ENCODE measurements at places on chromosomes 4 and X. TPM values are rescaled to one million over a fixed set of nuclear protein-coding genes. Genes with fewer than 3 reads are reported as not detected.

- no peak for DNase-seq
- no peaks in the 10 kb centered on the region for H3K27me3 ChIP-seq
- H3K4me1 ChIP-seq: no peaks in the 10 kb centered on the region
- peak overlapping the region; percentile 53 for H3K27ac ChIP-seq
- peak overlapping the region; percentile 48 for H3K4me3 ChIP-seq
Observed at GRCh38 chrX:45806410-45807121, 605.9 kb upstream of the DIPK2B start.

The STOX2 gene
- 11.7 TPM for total RNA-seq

GRCh38 chr4:124372916-124373315, 339.6 kb downstream of the ANKRD50 start:
- no peaks in the 10 kb centered on the region for H3K4me1 ChIP-seq
- H3K27me3 ChIP-seq: no peaks in the 10 kb centered on the region
- DNase-seq: no peak
- no peaks in the 10 kb centered on the region for H3K36me3 ChIP-seq

GRCh38 chr4:173459857-173460256, 60.9 kb upstream of the SCRG1 start:
- DNase-seq: no peak
- H3K27ac ChIP-seq: no peak overlapping the region
- H3K4me3 ChIP-seq: no peak overlapping the region
- H3K36me3 ChIP-seq: no peaks in the 10 kb centered on the region

- H3K27ac ChIP-seq: no peak overlapping the region
- H3K4me3 ChIP-seq: no peak overlapping the region
- no peak for DNase-seq
- no peaks in the 10 kb centered on the region for H3K4me1 ChIP-seq
- H3K27me3 ChIP-seq: no peaks in the 10 kb centered on the region
Observed at GRCh38 chr4:93648258-93648657, 180.3 kb upstream of the ATOH1 start.

The LRCH2 gene
- total RNA-seq: 9.8 TPM

The ADH1C gene
- 5.0 TPM for total RNA-seq

The CTAG1A gene
- not detected for total RNA-seq

DNA sequence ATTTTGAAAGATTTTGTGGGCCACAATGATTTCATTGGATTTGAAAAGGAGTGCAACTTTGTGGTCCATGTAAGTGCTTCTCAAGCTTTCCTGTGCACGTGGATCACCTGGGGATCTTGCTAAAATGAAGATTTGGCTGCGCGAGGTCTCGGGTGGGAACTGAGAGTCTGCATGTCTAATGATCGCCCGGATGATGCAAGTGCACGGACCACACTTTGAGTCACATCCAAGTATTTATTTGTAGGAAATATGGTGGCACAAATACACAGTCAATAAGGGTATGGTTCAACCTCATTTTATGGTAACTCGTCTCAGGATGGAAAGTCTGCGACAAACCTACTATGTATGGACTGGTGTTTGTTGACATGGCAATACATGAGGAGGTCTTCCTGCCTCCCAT, 899 bp downstream of the BMX start:
- no peak overlapping the region for H3K4me3 ChIP-seq
- DNase-seq: no peak
- H3K27ac ChIP-seq: no peak overlapping the region

DNA sequence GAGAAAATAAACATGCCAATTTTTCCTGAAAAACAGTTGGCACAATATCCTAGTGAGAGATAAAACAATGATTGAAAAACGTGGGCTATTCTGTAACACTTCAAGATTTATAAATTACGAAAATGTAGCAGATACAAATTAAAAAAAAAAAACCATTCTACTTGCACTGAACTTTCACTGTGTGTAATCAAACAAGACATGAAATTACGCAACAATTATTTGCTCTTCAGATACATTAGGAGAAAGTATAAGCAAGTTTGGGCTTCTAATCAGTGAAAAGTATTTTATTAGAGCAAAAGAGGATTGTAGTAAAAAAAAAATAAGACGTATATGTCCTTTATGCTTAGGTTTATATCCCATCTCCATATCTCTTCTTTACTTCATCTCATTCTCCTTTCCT, 320.4 kb downstream of the SPOCK3 start:
- H3K4me1 ChIP-seq: no peaks in the 10 kb centered on the region
- H3K27me3 ChIP-seq: no peaks in the 10 kb centered on the region
- H3K27ac ChIP-seq: no peak overlapping the region
- H3K4me3 ChIP-seq: no peak overlapping the region
- H3K36me3 ChIP-seq: no peaks in the 10 kb centered on the region

- no peaks in the 10 kb centered on the region for H3K4me1 ChIP-seq
- no peaks in the 10 kb centered on the region for H3K36me3 ChIP-seq
- no peak overlapping the region for H3K27ac ChIP-seq
- no peak overlapping the region for H3K4me3 ChIP-seq
Observed at GRCh38 chr4:151624626-151625565, 135.9 kb downstream of the GATB start.

The FAM241A gene
- total RNA-seq: 5.3 TPM

- no peaks in the 10 kb centered on the region for H3K27me3 ChIP-seq
- H3K27ac ChIP-seq: no peak overlapping the region
Observed at GRCh38 chr4:141851246-141851891, 215.0 kb downstream of the IL15 start.

DNA sequence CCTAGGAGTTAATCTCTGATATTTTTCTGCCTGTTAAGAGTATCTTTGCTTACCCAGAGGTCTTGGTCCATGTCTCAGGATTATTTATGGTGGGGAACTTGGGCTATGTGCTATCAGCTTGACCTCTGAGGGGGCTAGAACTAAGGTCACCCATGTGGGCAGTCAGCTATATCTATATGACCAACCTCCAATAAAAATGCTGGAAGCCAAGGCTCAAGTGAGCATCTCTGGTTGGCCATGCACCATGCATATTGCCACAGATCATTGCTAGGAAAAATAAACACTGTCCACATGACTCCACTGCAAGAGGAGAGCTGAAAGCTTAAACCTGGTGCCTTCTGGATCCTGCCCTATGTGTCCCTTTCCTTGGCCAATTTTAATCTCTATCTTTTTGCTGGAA, 196.5 kb upstream of the SLC7A11 start:
- H3K27me3 ChIP-seq: no peaks in the 10 kb centered on the region
- no peaks in the 10 kb centered on the region for H3K4me1 ChIP-seq
- no peaks in the 10 kb centered on the region for H3K36me3 ChIP-seq

DNA sequence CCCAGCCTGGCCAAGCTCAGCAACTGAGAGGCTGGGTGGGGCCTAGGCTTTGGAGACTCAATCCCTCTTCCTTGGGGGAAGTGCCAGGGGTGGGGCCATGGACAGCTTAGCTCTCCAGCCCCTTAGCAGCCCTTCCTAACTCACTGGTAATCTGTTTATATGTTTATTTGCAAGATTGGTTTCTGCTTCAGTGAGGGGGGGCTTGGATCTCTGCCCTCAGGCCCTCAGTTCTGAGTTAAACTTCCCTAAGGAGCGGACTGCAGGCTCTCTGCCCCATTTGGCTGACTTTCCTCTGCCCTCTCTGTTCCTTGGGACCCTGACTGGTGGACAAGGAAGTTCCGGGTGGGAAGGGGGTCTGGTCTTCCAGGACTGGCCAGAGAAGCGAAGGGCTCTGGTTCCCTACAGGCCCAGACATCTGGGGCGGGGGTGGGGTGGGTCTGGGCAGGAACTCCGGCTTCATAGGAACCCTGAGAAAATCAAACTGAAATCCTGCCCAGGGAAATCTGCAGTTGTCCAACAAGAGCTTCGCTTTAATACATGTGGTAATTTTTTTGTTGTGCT, 51.4 kb downstream of the NALF2 start:
- H3K27ac ChIP-seq: no peak overlapping the region
- H3K36me3 ChIP-seq: no peaks in the 10 kb centered on the region

The CSAG1 gene
- not detected for total RNA-seq

DNA sequence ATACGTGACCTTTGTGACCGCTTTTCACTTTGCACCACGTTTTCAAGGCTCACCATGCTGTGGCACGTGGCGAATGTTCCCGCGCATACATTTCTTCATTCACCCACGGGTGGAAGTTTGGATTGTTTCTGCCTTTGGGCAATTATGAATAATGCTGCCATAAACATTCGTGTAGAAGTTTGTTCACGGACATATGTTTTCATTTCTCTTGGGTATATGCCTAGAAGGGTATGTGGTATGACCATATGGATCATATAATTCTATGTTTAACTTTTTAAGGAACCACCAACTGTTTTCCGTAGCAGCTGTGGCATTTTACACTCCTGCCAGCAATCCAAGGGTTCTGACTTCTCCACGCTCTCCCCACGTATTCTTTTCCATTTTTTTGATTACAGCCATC, 60.9 kb upstream of the MXD4 start:
- H3K4me1 ChIP-seq: no peaks in the 10 kb centered on the region
- H3K27me3 ChIP-seq: no peaks in the 10 kb centered on the region
- no peaks in the 10 kb centered on the region for H3K36me3 ChIP-seq
- H3K27ac ChIP-seq: no peak overlapping the region

DNA sequence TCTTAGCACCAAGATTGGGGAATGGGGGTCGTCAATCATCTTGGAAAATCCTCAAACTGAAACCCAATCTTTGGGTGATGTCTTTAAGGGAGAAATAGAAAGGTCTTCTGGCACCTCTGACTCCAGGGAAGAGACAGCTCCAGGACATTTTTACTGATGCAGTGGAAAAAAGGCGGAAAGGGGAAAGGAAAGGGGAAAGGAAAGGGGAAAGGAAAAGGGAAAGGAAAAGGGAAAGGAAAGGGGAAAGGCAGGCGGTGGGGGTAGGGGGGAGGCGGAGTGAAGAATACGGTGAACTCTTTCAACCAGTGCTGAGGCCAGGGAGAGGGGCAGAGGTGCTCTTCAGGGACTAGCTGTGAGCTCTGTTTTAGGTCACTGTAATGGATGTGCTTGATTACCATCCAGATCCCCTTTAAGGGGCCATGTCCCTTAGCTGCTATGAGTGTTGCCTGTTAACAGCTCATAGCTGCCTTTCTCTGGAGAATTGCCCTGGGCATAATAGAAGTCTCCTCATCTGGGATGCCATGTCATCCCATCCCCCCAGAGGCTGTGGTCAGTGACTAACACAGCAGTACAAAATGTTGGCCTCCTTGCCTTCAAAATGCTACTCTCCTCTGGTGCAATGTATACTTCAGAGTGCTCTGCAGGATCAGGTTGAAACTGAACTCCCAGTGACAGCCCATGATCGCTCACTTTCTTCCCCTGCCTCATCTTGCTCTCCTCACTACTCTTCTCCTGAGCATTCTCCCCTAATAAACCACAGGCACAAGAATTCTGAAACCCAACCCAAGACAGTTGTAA, 92.4 kb upstream of the AP1S2 start:
- H3K36me3 ChIP-seq: no peaks in the 10 kb centered on the region
- no peaks in the 10 kb centered on the region for H3K4me1 ChIP-seq
- no peaks in the 10 kb centered on the region for H3K27me3 ChIP-seq
- no peak for DNase-seq
- H3K27ac ChIP-seq: no peak overlapping the region

DNA sequence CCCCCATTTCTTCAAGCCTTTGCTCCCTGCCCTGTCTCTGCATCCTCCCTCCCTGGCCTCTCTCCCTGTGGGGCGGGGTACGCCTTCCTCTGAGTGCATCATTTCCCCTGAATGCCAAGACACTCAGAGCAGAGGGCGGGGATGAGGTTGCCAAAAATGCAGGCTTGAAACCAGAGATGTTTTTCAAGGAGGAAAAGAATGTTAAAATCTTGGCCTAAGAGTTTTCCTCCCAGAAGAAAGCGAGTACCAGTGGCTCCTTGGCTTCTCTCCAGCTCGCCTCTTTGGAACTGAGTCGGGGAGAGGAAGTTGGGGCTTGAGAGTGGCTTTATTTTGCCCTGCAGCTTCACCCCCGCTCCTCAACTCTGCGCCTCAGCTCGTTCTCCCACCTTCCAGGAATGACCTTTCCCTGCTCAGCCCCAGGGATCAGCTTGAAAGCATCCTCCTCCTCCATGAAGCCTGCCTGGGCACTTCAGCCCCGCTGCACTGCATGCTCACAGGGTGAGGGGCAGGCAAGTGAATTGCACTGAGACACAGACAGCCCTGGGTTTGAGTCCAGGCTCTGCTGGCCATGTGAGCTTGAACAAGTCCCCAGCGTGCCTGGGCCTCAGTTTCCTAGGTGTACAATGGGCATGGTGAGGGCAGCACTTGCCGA, 57.5 kb upstream of the SORCS2 start:
- H3K27ac ChIP-seq: peak overlapping the region; percentile 4
- no peak overlapping the region for H3K4me3 ChIP-seq
- peaks cover 11% of the 10 kb centered on the region for H3K4me1 ChIP-seq
- H3K27me3 ChIP-seq: no peaks in the 10 kb centered on the region
- no peak for DNase-seq

DNA sequence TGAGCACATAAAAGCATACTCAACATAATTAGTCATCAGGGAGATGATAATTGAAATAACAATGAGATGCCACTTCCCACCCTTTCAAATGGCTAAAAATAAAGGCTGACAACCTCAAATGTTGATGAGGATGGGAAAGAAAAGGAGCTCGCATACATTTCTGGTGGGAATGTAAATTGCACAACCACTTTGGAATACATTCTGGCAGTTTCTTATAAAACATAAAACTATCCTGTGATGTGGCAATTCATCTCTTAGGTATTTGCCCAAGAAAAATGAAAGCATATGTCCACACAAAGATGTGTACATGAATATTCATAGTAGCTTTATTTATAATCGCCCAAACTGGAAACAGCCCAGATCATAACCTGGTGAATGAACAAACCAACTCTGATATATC, 687 bp upstream of the ZNF275 start:
- peak overlapping the region; percentile 62 for H3K4me3 ChIP-seq
- no peaks in the 10 kb centered on the region for H3K27me3 ChIP-seq
- no peak overlapping the region for H3K27ac ChIP-seq
- DNase-seq: no peak

DNA sequence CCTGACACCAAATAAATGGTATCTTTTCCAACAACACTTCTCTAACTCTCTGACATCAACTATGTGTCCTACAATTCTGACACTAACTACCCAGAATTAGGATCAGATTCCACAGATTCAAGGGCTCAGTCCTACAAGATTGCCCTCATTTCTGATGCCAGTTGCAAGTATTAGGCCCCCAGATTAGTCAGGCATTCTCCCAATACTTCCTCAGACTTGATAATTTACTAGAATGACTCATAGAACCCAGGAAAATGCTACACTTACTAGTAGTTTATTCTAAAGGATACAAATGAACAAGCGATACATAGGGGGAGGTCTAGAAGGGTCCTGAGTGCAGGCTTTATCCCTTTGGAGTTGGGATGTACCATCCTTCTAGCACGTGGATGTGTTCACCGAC, 8.5 kb downstream of the TIGD2 start:
- no peaks in the 10 kb centered on the region for H3K27me3 ChIP-seq
- H3K4me3 ChIP-seq: no peak overlapping the region
- H3K4me1 ChIP-seq: no peaks in the 10 kb centered on the region
- no peak for DNase-seq
- H3K36me3 ChIP-seq: no peaks in the 10 kb centered on the region

GRCh38 chr4:19544446-19545125, 707.1 kb upstream of the SLIT2 start:
- no peaks in the 10 kb centered on the region for H3K27me3 ChIP-seq
- H3K4me1 ChIP-seq: no peaks in the 10 kb centered on the region
- no peak for DNase-seq
- H3K4me3 ChIP-seq: no peak overlapping the region

- H3K4me3 ChIP-seq: no peak overlapping the region
- H3K27me3 ChIP-seq: no peaks in the 10 kb centered on the region
- no peaks in the 10 kb centered on the region for H3K4me1 ChIP-seq
- DNase-seq: no peak
- H3K36me3 ChIP-seq: no peaks in the 10 kb centered on the region
Observed at GRCh38 chrX:112753116-112753515, 73.4 kb upstream of the LHFPL1 start.

The NUDT10 gene
- total RNA-seq: 0.83 TPM

The GPC3 gene
- total RNA-seq: 13.3 TPM
